ENCODE measurements at places on chromosomes 4 and X.
A peak's percentile ranks its signal among the peaks of the same experiment; 100 is the strongest.

DNA sequence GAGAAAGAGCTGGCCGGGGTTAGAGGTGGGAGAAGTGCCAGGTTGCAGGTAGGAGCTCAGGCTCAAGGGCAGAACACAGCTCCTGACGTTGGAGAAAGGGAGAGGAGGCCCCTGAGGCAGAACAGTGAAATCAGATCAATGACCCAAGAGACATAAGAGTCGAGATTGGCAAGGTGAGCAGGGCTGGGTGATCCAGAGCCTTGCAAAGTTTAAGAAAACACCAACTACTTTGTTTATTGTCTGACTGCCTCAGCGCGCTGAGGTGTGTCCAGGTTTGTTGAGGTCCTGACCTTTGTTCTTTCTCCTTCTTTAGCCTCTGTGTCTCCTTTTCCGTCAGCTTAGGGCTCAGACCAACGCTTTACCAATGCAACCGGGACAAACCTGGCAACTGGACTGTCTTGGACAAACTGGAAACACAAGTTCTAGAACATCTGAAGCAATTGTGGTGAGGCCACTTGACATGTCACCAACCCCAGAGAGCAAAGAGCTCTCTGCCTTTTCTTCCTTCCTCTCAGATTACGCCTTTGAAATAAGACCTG is 28.3 kb downstream of the CHRNA9 start:
- no peak for DNase-seq

- no peak for DNase-seq
These were observed 1688.0 kb downstream of the STIM2 start for GRCh38 chr4:28548594-28548993.

DNA sequence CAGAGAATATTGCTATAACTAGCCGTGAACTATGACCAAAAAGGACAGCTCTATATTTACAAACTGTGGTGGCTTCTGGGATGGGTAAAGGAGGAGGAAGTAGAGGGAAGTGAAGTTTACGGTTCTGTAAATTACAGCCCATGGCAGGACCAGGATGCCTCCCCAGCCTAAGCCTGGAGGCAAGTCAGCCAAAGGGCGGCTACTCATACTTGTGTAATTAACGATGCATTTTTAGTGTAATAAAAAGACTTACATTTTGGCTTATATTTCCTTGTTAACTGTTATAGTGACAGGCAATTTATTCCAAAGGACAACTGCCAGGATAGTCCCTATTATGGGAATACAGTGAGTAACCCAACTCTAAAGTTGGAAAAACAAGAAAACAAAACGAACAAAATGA is 139.9 kb upstream of the OTUD4 start:
- DNase-seq, result no peak

- no peak for DNase-seq
These were observed 10.1 kb downstream of the STIM2 start for GRCh38 chr4:26870576-26871262.

GRCh38 chr4:22201256-22201655 is 252.7 kb upstream of the KCNIP4 start:
- no peak for DNase-seq

GRCh38 chr4:8044699-8045098 is 105.0 kb upstream of the AFAP1 start:
- DNase-seq, result peak; percentile 54

- DNase-seq, result no peak
These were observed 128.2 kb downstream of the ARSF start for GRCh38 chrX:3169421-3169820.

GRCh38 chr4:37367901-37368300 is 123.4 kb downstream of the NWD2 start:
- DNase-seq, result no peak

GRCh38 chrX:38970074-38970473 is 168.8 kb downstream of the MID1IP1 start:
- DNase-seq, result no peak

- DNase-seq, result no peak
These were observed 55.3 kb downstream of the FIP1L1 start for GRCh38 chr4:53432528-53433424.

DNA sequence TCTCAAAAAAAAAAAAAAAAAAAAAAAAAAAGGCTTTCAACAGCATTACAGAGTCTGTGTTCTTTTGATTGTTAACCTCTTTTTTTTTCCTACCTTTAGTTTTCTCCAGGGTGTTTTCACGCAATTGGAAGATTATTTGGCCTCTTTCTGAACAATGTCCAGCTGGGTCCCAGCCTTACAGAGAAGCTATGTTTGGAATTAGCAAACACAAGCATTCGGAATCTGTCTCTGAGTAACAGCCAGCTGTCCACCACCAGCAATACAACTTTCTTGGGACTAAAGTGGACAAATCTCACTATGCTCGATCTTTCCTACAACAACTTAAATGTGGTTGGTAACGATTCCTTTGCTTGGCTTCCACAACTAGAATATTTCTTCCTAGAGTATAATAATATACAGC is 13.3 kb downstream of the TLR3 start:
- no peak for DNase-seq

DNA sequence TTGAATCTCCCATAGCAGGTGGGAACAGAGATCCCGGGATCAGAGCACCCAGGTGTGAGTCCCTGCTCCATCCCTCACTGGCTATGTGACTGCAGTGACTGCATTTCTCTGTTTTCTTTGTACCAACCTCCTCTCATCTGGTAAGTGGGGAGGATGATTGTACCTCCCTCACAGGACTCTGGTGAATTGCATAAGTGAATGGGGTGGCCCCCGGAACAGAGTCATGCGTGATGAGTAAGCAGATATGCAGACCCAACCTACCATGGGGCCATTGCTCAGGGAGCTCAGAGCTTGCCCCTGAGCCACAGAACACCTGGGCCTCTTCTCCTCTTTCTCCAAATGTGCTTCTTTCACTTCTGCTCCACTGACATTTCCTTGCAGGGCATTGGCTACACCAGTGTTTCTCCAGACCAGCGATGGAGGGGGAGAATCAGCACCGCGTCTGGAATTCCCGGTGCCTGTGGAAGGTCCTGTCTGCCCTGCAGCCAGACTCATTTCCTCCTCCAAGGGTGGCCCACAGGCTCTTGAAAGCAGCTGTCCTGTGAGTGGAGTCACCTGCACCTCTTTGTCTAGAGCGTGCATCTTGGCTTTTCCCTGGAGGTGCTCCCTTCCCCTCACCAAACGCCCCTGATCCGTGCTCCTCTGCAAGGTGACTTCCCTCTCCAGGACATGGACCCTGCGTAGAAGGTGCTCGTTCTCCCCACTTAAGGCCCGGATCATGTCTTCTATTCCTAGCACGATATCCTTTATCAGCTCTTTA is 30.0 kb downstream of the C4orf50 start:
- DNase-seq, result no peak

- no peak for DNase-seq
These were observed 990.0 kb upstream of the PABPC4L start for GRCh38 chr4:135191596-135191995.

DNA sequence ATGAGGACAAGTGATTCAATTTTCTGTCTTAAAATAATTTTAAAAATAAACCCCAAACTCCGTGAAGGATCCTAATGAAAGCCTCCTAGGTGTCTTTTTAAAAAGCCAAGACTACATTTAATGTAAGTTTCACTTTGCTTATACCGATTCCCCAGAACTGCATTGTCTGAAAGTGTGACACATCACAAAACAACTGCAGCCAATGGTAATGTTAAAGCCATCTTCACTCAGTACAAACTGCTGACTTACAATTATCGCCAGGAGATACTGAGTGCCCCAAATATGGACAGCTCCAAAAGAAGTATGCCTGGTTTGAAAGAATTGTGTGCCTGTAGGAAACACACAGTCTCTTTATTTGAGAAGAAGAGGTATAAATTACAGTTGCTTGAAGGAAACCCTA is 73.7 kb upstream of the SPANXB1 start:
- no peak for DNase-seq

- peak; percentile 18 for DNase-seq
These were observed 930.2 kb downstream of the C4orf33 start for GRCh38 chr4:130026185-130026584.

GRCh38 chr4:109589119-109589518 is 29.1 kb downstream of the MCUB start:
- no peak for DNase-seq

DNA sequence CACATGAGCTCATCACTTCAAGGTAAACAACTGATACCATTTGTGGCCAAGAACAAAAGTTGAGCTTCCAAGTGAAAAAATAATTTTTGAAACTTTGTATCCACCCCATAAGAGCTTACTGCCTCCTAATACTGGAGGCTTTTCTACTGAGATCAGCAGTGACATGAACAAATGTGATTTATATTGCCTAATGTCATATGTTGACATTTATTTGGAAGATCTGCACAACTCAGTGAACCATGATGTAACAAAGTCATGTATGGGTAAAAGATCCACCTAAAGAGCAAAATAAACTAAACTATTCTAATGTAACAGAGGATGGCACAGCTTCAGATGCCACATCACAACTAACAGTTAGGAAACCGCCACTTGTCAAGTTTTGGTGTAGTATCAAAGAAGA is 65.8 kb downstream of the AFAP1 start:
- no peak for DNase-seq

DNA sequence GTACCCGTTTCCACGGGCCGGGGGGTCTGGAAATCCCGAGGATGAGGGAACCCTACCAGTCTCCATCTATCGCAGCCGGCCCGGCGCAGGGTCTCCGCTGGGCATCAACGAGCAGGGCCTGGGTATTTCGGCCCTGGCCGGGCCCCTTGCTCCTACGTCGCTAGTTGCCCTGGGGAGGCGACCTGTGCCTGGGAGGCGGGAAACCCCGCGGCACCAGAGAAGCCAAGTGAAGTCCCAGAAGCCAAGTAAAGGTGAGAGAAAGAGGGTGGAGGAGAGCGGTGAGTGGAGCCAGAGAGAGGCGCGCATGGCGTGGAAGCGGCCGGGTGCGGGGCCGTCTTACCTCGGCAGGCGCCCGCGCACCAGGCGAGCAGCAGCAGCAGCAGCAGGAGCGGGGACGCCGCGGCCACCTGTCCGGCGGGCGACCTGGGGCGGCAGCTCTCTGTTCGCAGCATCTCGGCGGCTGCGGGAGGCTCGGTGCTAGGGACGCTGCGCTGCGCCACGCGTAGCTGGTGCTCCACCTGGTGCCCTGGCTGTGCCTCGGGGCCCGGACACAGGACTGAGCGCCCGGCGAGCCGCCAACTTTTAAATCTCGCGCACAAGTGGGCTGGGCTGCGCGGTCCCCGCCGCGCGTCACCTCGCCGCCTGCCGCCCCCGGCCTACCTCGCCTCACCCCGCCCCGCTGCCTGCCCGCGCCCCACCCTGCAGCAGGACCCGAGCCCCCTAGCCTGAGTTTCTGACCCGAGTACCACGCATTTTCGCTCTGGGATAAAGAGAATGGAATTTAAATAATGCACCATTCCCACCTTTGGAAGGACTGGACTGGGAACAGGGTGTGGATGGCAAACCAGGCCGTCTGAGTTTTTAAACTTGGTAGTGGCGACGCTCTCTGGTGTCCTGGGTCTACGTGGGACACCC is at the start of gene NMU:
Gene NMU (minus strand): TSS at position 558 of the 915 bp plus-strand sequence. CDS start 106 bp downstream, at position 452.
- no peak for DNase-seq

- DNase-seq, result no peak
These were observed 7.6 kb downstream of the SFRP2 start for GRCh38 chr4:153781280-153781679.

GRCh38 chr4:14364953-14365536 is 637.2 kb upstream of the CPEB2 start:
- no peak for DNase-seq

- no peak for DNase-seq
These were observed 932 bp downstream of the TLR10 start for GRCh38 chr4:38781854-38782261.

GRCh38 chrX:64842492-64842891 is 133.8 kb downstream of the ZC4H2 start:
- no peak for DNase-seq

- no peak for DNase-seq
These were observed 88.4 kb downstream of the LRP2BP start for GRCh38 chr4:185307136-185307950.

Measured in NCI-H2227 treated with DMSO at 0.1 percent for 48 hours (cell line).